ENCODE measurements at places on chromosomes 5 and 9.

- no peak for DNase-seq
These were observed 68.6 kb upstream of the LMX1B start for GRCh38 chr9:126545106-126545505.

- no peak for DNase-seq
These were observed 111.4 kb downstream of the LHX2 start for GRCh38 chr9:124122813-124123462.

DNA sequence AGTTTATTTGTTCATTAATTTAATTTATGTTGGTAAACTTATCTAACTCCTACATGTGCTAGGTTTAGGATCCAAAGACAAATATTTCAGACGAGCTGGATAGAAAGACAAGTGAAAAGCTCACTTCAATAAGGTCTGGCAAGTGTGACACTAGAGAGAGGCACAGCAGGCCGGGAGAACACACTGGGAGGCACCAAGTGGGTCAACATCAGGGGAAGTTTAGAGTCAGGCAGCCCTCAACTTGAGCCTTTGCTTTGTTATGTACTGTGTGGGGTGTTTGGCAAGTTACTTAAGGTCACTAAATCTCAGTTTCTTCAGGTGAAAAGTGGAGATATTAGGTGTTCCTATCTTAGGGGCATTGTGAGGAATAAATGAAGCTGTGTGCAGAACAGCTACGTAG, 214.4 kb downstream of the PCSK1 start:
- no peak for DNase-seq

DNA sequence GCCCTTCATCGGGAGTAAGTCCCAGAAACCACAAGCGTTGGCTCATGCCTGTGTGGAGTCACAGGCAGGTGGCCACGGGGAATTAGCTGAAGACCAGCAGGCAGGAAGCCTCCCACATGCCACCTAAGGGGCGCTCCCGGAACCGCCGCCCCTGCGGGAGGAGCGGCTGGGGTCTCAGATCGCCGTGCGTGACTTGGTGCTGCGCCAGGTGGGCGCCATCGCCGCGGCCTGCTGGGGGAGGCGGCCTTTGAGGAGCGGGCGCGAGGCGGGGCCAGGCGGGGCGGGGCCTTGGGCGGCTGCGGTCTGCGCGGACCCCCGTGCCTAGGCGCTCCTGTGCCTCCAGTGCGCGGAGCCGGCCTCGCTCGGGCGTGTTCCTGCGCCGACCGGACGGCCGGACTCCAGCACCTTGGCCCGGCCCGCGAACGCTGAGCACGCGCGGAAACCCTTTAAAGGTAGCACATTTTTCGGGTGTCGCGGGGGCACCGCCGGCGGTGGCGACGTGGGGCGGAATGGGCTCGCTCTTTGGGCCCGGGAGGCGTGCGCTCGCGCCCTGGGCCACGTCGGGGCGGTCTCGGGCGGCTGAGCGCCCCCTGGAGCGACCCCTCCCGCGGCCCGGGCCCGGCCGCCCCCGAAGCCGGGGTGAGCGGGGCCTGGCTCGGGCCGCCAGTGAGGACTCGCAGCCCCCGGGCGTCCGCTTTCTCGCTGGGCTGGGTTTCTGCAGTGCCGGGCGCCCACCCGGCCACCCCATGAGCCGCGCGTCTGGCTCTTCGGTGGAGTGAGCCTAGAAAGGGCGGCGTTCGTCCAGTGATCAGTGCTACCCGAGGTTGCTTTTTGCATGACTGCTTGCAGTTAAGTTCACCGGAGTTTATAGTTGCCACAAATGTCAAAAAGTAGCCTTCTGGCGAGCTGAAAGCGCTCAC, 24.5 kb downstream of the LECT2 start:
- DNase-seq: no peak

- no peak for DNase-seq
These were observed 812.3 kb upstream of the GRAMD2B start for GRCh38 chr5:125610892-125611291.

Data from stimulated activated CD8-positive, alpha-beta memory T cell treated with anti-CD3 and anti-CD28 coated beads, Interleukin-15, amount 100 ng/mL, for 48 hours (primary cell).